ENCODE measurements at places on chromosomes 13 and 19.

DNA sequence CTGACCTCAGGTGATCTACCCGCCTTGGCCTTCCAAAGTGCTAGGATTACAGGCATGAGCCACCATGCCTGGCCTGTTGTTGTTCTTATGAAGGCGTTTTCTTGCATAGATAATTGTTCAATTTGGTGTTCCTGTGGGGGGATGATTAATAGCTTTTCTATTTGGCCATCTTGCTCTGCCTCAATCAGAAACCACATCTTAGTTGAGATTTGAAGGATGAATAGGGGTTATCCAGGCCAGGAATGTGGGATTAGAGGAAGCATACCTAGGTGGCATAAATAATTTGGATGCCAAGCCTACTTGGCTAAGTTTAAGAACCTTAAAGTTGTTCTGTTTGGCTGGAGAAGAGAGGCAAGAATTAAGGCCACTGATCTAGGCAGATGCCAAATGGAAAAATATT lies 44.4 kb downstream of the CCNA1 start:
- DNase-seq: no peak

DNA sequence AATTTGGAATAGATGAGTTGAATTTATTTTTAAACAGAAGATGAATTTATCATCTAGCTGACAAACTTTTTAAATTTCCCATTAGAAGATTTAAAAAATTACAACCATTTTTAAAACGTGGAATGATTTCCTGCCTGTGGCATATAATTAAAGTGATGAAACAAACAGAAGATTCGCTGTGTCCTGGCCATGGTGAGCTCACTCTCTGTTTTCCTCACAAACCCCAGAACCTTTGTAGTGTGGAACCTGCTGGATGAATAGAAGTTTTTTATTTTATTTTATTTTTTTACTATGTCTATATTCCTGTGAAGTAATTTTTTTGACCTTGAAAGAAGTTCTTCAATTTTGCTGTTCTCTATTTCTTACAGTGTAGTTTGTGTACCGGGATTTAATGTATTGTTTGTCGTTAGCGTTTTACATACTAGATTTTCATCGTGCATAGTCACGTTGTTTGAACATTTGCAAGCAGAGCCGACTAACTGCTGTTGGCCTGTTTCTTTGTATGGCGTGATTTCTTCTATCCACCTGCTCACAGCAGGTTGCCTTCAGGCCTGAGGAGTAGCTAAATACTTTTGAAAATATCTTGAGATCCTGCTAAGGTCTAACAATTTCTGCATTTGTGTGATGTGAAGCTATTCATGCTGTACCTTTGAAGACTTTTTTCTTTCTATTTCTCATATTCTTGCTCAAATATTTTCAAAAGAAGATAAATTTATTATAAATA lies 149.2 kb downstream of the GGACT start:
- no peak for DNase-seq

GRCh38 chr19:44623626-44624025 lies 10.3 kb downstream of the IGSF23 start:
- no peak for DNase-seq

DNA sequence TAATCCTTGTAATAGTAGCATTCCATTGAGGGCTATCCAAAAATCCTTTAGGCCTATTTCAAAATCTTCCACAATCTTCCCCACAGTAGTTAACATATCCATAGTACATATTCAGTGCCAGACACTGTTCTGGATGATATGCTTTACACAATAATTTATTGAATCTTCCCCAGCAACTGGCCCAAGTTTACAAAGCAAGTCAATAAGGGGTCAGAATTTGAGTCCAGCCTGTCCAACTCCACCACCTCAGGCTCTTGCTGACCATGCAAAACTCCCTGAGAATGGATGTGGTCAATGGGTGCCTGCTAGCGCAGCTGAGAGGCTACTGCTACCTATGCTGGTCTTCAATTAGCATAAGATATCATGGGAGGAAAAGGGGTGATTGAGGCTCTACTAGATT lies 529.6 kb downstream of the FGF9 start:
- DNase-seq: no peak

DNA sequence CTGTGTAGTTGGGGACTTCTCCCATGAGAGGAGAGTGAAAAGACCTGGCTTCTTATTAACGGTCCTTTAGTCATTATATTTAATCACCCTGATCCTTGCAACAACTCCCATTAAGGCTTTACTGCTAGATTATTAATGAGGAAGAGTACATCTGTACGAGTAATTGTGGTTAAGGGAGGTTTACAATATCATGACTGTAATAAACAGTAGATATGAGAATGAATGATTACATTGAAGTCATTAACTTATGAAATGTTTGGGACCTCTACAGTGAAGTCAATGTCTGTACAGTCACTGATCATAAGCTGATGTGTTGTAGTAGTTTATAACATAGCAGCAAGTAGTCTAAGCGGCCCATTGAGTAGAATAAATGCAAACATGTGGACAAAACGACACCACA lies 24.7 kb downstream of the FGF9 start:
- no peak for DNase-seq

GRCh38 chr13:97385854-97386253 lies 48.1 kb upstream of the RAP2A start:
- DNase-seq: no peak

All from skin of body (tissue), 3 donors.